SIG-M5 (cell line): ENCODE measurements at places on chromosomes 3 and 15.
A peak's percentile ranks its signal among the peaks of the same experiment; 100 is the strongest.

GRCh38 chr3:24020036-24020691 lies 75.1 kb downstream of the NR1D2 start:
- DNase-seq: no peak

GRCh38 chr3:141178026-141178425 lies 53.6 kb upstream of the PXYLP1 start:
- DNase-seq: no peak

- DNase-seq: no peak
Observed at GRCh38 chr3:101950510-101950909, 101.2 kb downstream of the NFKBIZ start.

DNA sequence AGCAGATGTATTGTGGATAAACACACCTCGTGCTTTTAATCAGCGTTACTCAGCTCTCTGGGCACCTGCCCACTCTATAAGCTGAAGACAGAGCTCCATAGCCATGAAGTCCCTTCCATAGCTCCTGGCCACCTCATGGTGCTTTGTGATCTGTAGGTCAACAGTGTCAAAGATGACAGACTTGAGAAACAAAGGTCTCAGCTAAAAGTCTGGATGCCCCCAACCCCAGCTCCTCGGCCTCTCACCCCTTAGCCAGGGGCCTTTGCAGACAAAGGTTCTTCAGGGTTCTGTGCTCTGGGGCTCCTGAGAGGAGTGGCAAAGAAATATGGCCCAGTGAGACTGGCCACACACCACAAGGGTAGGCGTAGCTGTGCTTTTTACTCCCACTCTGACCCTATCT lies 168.6 kb downstream of the KLF13 start:
- no peak for DNase-seq

DNA sequence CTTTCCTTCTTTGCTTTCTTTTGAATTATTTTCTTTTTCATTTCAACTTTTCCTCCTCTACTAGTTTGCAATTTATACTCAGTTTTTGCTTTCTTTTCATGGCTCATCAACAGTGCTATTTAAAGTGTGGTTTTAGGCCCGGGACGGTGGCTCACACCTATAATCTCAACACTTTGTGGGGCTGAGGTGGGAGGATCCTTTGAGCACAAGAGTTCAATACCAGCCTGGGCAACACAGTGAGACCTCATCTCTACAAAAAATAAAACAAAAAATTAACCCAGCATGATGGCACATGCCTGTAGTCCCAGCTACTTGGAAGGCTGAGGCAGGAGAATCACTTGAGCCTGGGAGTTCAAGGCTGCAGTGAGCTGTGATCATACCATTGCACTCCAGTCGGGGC lies 20.4 kb upstream of the DENND4A start:
- DNase-seq: no peak

DNA sequence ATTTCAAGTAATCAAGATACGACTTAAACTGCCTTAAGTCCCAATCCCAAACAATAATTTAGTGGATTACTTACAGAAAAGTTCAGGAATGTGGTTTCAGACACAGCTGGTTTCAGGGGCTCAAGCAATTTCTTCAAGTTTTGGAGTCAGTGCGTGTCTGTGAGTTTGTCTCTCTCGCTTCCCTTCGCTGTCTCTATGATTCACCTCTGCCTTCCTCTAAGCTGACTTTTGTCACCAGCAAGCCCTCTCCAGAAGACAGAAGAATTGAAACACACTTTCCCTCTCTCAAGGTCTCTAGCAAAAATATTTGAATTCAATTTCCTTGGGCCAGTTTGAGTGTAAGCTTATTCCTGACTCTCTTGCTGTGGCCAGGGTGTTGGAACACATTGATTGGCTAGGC lies 392.4 kb downstream of the EDEM1 start:
- DNase-seq: no peak

DNA sequence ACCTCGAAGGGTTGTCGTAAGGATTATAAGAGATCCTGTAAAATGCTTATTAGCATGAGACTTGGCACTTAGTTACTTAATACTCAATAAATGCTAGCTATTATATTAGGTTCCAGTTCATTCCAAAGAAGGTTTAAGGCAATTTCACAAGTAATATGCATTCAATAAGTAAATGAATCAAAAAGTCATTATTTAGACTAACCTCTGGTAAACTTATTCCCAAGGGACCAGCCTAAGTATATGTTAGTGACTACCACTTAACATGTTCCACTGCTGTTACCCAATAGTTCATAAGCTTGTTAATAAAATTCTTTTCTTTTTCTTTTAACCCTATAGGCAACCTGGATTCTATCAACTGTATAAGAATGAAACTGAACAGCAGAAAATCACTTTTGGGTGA lies 5.1 kb downstream of the PDCD10 start:
- no peak for DNase-seq

DNA sequence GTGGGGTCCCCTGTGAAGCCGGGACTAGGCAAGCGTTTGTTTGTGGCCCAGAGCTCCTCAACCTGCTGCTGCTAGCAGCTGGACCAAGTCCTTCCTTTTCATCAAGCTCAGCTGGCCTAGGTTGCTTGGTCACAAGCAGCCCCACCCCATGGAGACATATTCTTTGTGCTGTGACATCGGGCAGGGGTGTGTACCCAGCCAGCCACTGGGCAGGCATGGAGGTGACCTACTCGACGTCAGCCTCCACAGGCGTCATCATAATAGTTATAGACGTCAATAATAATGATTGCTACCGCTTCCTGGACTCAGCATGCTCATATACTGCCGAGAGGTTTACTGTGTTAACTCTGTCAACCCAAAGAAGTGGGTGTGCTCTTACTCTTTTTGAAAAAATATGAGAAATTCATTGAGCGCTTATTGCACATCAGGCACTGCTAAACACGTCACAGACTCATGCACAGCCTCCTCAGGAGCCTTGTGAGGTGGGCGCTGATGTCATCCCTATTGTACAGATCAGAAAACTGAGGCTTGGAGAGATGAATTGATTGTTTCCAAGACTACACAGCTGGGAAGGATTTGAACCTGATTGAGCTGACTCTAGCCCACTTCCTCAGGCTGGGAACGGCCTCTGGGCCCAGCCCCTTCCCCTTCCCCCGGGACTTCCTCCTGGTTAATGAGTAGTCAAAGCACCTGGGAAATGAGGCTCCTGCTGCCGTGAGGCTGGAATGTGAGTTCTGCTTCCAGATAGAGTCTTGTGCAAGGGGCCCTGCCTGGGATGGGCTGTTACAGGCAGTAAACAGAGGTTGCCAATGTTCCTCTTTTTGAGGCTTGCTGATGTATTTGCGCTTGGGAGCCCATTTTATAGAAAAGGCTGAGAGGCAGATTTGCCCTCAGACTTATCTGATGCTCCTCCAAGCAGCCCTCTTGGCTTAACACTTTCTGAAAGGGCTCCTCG lies 16.2 kb downstream of the SLC6A6 start:
- DNase-seq: peak; percentile 24

- DNase-seq: no peak
Observed at GRCh38 chr3:12990781-12991480, 82.3 kb downstream of the IQSEC1 start.

- DNase-seq: no peak
Observed at GRCh38 chr15:52318729-52319500, 23.3 kb upstream of the MYO5C start.

GRCh38 chr3:138206196-138206595 lies 19.1 kb downstream of the ARMC8 start:
- no peak for DNase-seq

GRCh38 chr3:21779909-21780308 lies 28.9 kb upstream of the ZNF385D start:
- no peak for DNase-seq

DNA sequence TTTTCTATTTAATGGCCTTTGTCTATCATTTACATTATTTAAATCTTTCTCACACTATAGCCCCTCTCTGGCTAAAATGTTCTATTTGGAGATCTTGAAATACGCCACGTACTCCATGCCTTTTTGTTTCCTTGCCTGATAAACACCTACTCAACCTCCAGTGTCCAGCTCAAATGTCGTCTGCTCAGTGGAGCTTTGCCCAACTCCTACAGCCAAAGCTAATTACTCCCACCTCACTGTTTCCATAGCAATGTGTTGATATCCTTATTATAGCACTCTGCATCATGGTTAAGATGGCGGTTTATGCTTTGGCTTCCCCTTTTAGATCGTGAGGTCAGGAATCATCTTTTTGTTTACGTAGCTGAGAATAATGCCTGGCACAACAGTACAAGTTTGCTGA lies 55.9 kb downstream of the NGLY1 start:
- DNase-seq: no peak

DNA sequence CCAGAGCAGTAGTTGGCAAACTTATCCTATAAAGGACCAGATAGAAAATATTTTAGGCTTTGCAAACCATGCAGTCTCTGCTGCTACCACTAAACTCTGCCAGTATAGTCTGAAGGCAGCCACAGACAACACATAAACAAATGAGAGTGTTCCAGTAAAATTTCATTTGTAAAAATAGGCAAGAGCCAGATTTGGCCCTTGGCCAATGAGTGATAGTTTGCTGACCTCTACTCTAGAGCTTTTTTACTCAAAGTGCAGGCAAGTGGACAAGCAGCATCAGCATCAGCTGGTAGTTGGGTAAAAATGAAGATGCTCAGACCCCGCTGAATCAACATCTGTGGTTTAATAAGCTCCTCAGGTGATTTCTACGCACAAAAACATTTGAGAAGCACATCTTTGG lies 269.8 kb downstream of the NTRK3 start:
- DNase-seq: no peak

GRCh38 chr15:80264031-80264430 lies 12.0 kb upstream of the CTXND1 start:
- no peak for DNase-seq

DNA sequence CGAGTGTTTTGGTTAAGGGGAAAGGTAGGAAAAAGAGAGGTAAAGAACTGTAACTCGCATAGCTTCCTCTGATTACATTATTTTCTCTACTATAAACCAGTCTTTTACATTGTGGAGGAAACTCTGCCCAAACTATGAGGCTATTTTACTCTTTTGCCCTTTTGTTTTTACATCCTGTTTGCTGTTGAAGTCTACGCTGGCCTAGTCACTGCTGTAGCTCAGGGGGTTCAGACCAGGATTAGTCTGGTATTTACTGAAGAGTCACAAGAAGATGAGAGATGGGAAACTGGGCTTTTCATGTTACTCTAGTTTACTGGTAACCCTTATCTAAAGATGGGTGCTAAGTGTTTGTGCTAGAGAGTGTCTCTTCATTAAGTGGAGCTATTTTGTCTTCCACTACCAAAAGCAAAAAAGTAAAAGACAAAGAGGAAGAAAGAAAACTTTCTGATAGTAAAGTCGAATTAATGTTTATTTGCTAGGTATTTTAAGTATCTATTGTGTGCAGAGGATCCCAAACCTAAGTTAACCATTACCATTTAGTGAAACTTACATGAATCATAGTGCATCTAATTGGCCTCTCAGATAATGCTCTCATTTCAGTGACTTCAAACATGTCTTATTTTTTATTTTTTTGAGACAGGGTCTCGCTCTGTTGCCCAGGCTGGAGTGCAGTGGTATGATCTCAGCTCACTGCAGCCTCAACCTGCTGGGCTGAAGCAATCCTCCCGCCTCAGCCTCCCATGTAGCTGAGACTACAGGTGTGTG lies 10.9 kb downstream of the RARB start:
- no peak for DNase-seq

- no peak for DNase-seq
Observed at GRCh38 chr3:50624634-50625033, 7.7 kb downstream of the MAPKAPK3 start.

DNA sequence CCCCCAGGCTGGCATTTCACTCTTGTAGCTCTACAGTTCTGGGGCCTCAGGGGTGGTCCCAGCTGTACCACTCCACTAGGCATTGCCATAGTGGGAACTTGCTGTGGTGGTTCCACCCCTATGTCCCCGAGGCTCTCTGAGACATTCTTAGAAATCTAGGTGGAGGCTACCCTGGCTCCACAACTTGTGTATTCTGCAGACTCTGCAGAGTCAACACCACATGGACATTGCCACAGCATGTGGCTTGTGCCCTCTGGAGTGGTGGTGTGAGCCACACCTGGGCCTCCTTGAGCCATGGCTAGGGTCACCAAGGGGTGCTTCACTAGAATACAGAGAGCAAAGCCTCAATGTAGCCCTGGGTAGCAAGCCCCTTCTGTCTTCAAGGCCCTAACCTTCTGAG lies 54.4 kb upstream of the STRIT1 start:
- DNase-seq: no peak

- DNase-seq: no peak
Observed at GRCh38 chr15:67520321-67521028, 456 bp upstream of the C15orf61 start.

DNA sequence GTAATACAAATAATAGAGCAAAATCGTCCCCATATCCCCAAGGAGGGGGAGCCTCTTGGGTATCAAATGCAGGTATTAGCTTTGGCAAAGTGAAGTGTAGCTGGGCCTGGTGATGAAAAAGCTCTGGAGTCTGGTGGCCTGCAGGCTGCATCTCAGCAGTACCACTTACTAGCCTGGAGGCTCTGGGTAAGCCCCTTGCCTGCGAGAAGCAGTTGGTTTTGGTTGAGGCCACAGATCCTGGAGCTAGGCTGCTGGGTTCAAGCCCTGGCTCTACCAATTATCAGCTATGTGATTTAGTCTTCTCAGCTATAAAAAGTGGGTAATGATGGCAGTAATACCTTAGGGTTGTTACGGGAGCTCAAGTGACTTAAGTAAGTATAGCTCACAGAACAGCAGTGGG lies 6.1 kb downstream of the KCNAB1 start:
- no peak for DNase-seq

- no peak for DNase-seq
Observed at GRCh38 chr3:188976407-188976806, 195.4 kb upstream of the TPRG1 start.

DNA sequence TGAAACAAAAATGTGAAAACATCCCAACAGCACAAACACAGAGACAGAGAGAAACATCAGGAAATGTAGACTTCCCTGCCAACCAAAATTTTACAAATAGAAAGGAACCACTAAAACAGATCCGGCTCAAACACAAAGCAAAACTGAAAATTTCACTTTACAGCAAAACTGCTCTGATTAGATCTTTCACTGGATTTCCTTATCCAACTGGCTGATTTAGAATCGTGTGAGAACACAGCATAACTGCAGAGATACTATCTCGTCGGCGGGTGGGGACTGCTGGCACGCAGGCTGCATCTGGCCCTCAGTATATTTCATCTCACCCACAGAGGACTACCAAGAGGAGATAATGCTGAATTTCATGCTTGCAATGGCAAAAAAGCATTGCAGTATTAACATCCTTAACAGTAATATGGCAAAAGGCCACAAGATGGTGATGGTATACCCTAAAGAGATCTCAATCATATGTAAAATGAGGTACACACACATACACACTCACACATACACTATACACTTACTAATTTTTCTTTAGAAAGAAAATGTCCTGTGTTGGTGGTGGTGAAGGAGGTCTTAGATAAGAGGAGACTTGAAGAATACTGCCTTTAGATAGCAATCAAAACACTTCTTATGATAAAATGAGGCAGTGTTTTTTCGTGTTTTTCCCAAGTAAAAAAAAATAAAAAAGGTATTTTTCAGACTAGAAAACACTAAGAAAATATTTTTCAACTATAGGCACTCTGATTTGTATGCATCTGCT lies 10.6 kb upstream of the LEO1 start:
- DNase-seq: peak; percentile 34
